Effector memory CD4-positive, alpha-beta T cell (primary cell): ENCODE measurements at places on chromosomes 13 and 19.

GRCh38 chr19:42303101-42303464, 659 bp upstream of the PAFAH1B3 start:
- DNase-seq = no peak

DNA sequence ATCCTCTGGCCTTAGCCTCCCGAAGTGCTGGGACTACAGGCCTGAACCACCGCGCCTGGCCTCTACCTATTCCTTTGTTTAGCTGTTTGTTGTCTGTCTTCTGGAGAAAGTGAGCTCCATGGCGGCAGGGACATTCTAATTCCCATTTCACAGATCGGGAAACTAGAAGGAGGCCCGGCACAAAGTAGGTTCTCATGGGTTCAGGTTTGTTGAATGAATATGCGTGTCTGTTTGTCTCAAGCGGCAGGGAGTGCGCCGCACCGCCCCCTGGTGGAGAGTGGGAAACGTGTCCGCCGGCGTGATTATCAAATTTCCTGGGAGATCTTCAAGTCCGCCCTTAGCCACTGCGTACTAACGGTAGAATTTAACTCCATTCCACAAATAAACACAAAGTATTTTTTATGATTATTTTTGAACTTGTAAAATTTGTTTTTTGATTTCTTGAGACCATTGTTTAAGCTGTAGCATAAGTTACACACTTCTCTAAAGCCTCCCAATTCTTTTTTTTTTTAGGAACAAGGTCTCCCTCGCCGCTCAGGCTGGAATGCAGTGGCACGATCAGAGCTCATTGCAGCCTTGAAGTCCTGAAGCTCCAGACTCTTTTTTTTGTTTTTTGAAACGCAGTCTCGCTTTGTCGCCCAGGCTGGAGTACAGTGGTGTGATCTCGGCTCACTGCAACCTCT, 8.9 kb upstream of the CCDC9 start:
- peak; percentile 65 for DNase-seq

DNA sequence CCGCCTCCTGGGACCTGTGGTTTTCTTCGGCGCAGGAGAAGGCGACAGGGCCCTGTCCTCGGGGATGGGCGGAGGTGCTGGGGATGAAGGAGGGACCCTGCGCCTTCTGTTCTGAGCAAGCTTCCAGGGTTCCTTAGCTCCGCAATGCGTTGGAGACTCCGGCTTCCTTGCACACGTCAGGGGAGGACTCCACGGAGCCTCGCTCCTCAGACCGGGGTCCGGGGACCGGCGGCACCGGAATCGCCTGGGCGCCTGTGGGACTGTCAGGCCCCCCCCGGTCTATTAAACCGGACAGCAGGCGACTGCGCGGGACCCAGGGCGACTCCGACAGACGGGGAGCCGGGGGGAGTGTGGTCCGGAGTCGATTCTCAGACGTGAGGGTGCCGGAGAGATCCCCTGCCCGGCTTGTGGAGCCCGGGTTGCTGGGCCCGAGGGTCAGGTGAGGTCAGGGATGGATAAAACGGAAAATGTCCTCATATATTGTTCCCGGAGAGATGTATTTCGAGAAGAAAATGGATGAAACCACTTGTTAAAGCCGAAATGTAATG, 227.4 kb downstream of the TEX29 start:
- no peak for DNase-seq

DNA sequence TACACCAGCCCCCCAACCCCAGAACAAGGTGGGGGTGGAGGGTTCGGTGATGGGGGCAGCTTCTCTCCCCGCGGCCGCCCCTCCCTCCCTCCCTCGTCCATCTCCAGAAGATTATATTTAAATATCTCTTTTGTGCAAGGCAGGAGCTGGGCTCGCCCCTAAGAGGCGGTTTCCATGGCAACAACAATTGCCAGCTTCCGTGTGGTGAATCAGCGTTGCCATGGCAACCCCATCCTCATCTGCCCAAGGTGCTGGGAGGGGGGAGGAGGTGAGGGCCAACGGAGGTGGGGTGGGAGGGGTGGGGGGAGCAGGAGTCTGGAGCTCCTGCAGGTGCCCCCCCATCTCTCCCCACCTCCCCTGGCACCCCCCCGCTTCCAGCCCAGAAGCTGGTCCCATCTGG, 46.4 kb downstream of the CELF5 start:
- no peak for DNase-seq

DNA sequence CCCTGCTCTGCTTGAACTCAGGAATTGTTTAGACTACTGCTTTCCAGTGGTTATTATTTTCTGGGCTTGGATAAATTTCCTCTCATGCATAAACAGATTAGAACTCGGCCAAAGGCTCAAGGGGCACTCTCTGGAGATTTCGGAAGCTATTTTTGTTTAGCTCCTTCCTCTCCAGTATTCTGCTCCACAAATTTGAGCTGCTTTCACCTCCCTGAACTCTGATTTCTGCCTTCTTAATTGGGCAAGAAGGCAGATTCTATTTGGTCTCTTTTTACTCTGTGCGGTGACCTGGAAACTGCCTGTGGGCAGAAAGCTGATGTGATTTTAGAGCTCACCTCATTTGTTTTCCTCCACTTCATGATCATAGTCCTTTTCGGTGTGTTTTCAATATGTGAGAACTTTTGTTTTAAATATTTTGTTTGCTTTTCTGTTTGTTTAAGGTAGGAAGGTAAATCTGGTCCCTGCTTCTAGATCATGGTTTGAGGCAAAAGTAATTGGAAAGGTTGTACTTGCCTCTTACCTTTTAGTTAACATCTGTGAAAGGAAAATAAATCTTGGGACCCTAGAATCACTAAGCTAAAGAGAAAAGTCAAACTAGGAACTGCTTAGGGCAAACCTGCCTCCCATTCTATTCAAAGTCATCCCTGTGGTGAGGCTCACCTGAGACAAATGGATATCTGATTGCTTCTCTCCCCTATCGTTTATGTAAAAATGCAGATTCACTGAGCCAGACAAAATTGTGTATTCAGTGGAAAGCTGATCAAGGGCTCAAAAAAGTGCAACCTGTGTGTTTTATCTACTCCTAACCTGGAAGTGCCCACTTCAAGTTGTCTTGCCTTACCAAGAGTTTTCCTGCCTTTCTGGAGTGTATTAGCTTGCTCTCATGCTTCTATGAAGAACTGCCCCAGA, 714.7 kb upstream of the PCDH20 start:
- DNase-seq = no peak

DNA sequence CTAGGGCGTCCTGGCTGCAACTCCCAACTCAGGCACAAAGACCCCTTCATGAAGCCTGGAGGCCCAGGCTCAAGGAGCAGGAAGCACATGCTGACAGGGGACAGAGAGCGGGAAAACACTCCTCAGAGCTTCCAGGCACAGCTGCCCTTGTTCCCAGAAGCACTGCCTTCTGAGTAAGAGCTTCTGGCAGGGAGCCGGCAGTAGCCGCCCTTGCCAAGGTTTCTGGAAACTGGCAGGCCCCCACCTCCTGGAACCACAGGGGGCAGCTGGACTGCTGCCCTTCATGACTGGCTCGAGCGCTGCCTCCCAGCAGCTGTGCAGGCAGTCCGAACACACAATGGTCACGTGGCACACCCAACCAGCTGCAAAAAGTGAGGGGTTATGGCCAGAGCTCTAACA, 33.6 kb upstream of the EPHX3 start:
- DNase-seq = no peak

- DNase-seq = peak; percentile 75
Observed at GRCh38 chr19:41958367-41959055, 610 bp downstream of the RABAC1 start.

- no peak for DNase-seq
Observed at GRCh38 chr19:55165952-55166529, 372 bp downstream of the DNAAF3 start.

DNA sequence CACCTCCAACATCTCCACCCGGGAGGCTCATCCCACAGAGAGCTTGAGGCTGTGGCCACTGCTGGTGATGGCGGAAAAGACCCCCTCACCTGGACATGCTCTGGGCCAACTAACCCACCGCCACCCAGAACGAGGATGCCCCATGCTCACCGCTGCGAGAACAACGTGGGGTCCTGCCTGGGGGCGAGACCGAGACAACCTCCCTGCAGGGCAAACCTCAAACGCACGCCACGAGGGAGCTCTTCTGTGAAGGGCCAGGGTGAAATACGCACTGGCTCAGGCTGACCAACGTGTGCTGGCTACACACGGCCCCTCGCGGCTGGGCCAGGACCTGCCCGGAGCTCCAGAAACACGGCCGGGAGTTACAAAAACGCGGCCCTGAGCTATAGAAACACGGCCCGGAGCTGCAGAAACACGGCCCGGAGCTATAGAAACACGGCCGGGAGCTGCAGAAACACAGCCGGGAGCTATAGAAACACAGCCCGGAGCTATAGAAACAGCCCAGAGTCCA, 19.0 kb upstream of the PLPP2 start:
- no peak for DNase-seq
